ENCODE measurements at places on chromosomes 1 and 21.

DNA sequence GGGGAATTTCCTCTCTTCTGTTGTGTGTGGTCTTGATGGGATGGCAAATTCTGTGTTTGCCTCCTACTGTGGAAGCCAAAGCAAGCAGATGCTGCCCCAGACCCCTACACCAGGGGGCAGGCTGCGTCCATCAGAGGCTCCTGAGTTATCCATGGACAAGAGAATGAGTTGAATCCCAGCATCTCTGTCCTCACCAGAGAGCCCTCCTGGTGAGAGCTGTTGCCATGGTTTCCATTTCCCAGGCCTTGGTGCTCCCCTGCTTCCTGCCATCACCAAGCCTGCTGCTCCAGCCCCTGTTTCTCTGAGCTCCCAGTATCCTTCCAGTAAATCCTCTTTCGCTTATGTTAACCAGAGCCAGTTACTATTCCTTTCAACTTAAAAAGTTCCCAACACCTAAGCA is 20.4 kb upstream of the GNG12 start:
- DNase-seq = no peak

DNA sequence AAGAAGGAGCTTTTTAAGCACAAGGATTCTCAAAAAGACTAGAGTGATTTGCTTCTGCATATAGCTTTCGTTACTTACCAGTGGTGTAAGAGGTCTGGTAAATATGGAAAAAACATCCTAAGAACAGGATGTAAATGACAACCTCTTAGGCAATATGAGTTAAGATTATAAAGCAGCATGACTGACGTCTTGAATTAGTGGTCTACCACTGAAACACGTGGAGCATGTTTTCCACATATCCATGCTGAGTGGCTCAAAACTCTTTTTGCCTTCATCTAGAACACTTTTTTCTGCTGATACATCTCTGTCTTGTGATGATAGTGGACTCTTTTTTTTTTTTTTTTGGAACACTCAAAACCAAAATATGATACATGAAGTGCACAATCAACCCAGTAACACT is 44.6 kb downstream of the RCAN1 start:
- DNase-seq = no peak

DNA sequence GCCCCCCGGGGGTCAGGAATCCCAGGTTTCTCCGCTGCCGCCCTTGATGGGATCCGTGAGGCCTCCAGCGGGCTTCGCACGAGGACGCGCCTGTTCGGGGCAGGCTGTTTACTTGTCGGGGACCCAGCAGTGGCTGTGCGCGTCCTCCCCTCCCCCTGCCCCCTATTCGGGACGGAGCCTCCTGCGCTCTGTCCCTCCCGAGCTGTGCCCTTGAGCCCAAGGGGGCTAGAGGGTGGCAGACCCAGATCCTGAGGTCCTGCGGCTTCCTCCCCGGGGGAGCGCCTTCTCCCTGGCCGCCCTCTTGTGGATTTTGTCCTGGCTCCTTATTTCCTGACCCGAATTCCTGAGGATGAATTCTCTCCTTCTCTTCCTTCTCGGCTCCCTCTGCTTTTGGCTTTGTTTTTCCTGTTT is 38.4 kb downstream of the PIK3CD start:
- DNase-seq = no peak

DNA sequence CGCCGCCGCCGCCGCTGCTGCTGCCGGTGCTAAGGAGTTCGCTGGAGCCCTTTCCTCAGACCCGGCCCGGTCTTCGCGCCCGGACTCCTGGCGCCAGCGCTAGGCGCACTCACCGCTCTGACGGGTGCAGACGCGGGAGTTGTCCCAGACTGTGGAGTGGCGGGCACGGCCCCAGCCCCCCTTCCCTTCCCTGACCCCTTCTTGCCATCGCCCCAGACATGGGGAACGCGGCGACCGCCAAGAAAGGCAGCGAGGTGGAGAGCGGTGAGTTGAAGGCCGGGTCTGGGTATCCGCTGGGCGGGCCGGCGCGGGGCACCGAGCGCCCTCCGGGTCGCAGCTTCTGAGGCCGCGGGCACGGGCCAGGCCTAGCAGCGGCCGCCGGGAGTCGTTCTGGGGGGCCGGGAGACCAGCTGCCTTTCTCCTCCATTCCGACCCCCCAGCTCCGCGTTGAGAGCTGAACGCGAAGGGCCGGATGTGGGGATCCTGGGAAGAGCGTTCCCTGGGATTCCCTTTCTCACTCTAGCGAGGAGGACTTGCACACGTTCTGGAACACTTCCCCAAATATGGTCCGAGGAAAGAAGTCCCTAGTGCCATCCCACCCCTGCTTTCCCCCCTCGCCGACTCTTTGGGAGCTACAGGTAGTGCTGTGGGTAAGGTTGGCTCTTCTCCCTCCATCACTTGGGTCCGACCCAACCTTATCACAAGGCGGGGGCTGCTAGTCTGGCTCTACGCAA is 65.8 kb upstream of the PRKACB start:
- no peak for DNase-seq

DNA sequence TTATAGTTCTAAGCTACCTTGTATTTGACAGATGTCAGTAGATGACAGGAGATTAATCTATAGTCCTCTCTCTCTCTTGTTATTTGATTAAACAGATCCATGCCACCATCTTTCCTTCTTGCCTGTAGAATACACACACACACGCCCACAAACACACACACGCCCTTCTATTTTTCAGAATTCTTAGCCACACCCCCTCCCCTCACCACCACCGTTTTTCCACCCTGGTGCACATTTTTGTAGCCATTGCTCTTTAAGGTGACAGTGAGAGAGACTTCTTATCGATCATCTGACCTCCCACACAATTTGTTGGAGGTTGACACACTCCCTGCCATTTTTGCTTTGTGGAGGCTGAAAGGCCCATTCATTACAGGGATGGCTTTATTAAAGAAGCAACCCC is 123.2 kb downstream of the NTNG1 start:
- DNase-seq = no peak

DNA sequence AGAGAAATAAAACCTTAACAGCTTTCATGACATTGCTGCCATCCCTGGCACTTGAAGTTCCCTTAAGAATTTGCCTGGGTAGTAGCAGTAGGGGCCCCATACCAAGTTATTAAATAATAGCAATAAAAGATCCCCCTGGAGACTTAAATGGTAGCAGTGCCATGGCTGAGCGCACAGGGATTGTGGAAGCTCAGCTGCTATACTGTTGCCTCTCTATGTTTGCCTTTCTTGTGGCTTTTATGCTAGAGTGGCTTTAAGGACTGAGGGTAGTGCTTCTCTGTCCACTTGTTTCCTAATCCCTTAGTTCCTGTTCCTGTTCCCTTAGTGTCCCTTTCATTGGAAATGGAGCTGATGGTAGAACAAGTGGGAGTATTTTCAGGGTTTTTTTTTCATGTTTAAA is 42.1 kb downstream of the NCF2 start:
- no peak for DNase-seq
